Esophagus squamous epithelium (tissue), 5 donors: ENCODE measurements at places on chromosomes 12 and 14. TPM values are rescaled to one million over a fixed set of nuclear protein-coding genes. Genes with fewer than 3 reads are reported as not detected.

DNA sequence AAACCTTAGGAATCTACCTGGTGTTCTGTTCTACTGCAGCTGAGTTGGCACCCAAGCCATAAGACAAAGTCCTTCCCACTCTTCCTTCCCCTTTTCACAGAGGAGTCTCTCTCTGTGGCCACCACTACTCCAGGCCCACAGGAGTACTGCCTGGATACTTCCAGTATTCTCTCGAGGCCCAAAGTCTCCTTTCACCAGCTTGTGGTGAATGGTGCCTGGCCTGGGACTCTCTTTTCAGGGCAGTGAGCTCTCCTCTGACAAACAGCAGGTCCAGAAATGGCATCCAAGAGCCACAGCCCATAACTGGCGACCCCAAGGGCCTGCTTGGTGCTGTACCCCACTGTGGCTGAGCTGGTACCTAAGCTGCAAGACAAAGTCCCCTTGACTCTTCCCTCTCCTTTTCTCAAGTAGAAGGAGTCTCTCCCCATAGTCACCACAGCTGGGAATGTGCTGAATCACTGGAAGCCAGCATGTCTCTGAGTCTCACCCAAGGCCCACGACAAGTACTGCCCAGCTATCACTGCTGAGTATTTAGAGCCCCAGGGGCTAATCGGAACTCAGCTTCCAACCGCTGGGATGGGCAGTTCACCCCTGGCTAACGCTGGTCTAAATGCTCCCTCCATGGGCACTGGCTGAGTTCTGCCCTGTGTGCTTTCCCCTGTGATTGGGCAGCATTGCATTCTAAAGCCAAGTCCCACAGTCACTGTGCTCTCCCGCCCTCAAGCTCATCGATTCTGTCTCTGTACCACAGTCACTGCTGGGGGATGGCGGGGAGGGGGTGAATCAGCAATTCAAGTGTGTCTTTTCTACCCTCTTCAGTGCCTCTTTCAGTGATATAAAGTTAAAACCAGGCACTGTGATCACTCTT, 6.1 kb downstream of the A2ML1 start:
- H3K4me1 ChIP-seq: peaks cover 14% of the 10 kb centered on the region
- no peaks in the 10 kb centered on the region for H3K36me3 ChIP-seq

The C12orf54 gene
- 0.99 TPM for total RNA-seq

GRCh38 chr12:94963649-94964048, 39.8 kb downstream of the NDUFA12 start:
- no peak overlapping the region for H3K27ac ChIP-seq
- H3K4me1 ChIP-seq: no peaks in the 10 kb centered on the region
- no peaks in the 10 kb centered on the region for H3K36me3 ChIP-seq
- H3K27me3 ChIP-seq: no peaks in the 10 kb centered on the region
- no peak for DNase-seq
- no peak overlapping the region for H3K4me3 ChIP-seq

DNA sequence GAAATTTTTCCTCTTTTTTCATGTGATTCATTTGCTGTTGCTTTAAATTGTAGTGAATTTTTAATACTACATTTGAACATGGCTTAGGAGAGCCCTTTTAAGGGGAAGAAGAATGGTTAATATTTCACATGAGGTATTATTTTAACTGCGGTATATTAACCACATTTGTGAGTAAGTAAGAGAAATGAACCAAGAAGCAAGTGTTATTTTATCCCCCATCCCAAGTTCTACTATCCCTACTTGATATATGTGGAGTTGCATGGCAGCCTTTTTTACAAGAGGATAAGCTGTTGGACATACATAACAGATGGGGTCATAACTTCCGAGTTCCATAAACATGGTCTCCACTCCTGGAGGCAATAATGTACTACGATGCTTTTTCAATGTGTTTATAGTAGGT, 623.3 kb downstream of the LRFN5 start:
- no peaks in the 10 kb centered on the region for H3K27me3 ChIP-seq
- H3K27ac ChIP-seq: no peak overlapping the region
- H3K4me3 ChIP-seq: no peak overlapping the region
- DNase-seq: no peak

The CIDEB gene
- total RNA-seq: 18.3 TPM

The SLC25A21 gene
- total RNA-seq: 0.67 TPM

DNA sequence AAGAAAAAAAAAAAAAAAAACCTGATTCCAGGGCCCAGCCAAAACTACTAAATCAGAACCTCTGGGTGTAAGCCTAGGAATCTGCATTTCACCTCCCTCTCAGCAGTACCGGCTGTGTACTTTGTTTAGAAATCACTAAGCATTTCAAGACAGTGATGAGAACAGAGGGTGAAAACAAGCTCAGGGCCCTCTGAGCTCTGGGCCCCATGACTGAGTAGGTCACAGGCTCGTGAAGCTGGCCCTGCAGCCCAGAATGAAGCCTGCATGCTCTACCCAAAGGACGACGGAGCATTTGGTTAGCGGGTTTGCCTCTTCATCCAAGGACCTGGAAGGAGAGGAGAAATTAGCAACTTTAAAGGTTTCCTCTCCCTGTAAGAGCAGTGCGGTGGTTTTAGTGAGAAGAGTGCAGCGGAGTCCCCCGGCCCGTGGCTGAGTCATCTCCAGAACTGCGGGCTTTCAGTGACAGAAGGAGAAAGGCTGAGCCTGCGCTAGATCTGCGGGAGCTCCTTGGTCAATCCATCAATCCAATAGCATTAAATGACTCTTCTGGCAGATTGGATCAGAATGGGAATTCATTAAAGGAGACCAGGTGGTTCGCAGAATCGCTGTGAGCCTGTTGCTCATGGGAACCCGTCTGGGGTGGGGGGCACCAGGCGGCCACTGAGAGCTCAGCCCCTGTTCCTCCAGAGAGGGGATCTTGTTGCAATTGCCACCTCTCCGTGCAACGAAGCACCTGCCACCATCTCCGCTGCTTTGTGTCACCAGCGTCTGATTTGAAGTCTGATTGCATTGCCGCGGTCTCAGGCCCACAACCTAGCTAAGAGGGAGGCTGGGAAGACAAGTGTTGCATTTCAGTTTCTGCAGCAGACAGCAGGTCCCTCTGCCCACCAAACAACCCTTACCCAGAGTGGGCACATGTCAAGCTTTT, 7.3 kb downstream of the IL31 start:
- DNase-seq: no peak
- no peaks in the 10 kb centered on the region for H3K36me3 ChIP-seq
- no peaks in the 10 kb centered on the region for H3K27me3 ChIP-seq
